ENCODE measurements at places on chromosomes 3 and 15.

DNA sequence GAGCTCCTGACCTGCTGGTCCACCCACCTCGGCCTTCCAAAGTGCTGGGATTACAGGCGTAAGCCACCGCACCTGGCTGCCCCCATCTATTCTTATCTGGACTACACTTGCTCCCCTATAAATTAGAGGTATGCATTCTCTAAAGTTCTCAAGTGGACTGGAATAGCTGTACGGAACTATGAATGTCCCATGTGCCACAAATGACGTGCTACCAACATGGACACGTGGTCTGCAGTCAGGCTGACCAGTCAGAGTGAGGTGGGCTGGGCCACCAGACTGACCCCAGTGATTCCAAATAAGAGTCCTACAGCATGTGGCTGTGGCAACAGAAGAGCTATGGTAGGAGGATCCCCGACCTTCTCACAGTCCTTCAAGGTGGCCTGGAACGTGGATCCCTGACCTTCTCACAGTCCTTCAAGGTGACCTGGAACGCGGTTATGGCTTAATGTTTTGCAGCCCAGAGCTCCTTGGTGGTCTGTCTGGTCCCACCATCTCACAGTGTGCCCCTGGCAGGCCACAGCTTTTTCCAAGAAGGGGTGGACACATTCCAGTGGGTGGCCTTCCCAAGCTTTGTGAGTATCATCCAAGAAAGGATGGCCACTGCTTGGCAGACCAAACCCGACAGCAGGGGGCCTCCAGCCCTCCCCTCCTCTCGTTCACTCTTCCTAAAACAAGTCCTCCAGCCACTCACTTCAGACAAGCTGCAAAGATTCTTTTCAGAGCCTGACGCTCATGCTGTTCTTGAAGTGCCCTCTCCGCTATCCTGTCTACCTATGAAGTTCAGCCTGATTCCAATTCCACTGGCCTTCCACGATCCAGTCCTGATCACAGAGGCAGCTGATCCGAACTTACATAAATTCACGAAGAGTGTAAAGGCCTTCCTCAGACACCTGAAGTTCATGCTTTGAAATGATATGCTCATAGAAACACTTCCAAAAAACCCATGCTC is 4.4 kb downstream of the ADAMTS17 start:
- DNase-seq: no peak

DNA sequence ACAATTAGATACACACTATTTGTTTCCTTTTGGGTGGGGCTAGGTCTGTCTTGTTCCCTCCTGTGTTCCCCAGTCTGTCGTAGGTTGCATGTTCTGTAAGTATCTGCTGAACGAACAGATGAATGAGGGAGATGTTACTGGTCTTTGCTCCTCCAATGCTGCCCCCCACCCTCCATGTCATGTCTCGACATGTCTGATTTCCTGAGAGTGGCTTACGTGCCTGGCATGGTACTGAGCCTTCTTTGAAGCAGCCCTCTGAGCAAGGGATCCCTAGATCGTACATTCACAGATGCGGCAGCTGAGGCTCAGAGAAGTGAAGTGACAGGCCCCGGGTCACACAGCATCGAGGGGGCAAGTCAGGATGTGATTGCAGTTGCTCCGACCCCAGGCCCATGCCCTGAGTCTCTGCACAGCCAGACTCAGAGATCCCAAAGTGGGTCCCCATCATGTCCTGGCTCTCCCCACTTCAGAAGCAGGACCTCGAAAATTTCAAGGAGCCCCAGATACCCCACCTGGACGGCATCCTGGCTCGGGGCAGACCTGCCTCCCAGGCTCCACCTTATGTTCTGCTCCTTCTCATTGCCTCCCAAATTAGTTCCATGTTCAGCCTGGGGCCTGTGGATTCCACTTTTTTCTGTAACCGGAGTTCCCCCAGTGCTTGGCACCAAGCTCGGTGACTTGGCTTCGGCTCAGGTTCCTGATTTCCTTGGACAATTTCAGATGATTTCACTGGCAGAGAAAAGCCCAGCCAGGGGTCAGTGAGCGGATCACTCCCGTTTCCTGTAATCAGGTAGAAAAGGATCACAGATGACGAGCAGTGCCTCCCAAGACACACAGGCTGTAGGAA is 24.7 kb downstream of the GOLGA6L2 start:
- no peak for DNase-seq

GRCh38 chr15:59313641-59314332 is 58.9 kb downstream of the MYO1E start:
- DNase-seq: no peak

DNA sequence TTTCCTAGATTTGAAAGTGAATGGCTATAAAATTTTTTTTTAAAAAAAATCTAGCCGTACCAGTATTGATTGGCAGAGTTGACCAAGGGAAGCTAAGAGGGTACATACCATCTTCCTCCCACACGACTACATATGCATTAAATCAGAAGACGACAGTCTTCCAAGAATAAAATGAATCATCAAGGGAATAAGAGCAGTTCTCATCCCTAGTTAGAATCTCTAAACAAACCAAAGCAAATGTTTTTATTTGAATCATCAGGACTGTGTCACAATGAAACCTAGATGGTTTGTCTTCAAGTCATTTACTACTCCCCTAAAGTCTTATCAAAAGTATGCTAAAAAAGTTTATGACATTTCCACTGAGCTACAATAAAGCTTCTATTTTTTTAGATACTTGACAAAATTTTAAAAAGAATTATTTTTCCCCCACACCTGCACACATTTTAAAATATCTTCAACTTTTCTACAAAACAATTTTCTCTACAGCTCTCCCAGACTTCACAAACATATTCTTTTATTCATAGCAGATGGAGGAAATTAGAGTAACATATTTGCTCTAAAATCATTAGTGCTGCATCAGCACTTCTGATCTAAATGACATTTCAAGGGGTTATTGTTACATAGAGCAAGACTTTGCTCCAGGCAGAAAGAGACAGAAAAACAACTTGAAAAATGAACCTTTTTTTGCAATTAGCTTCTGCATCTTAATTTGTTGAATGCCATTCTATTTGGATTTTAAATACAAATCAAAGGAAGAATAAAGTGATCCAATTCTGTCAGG is 547.1 kb downstream of the FHIT start:
- DNase-seq: no peak

DNA sequence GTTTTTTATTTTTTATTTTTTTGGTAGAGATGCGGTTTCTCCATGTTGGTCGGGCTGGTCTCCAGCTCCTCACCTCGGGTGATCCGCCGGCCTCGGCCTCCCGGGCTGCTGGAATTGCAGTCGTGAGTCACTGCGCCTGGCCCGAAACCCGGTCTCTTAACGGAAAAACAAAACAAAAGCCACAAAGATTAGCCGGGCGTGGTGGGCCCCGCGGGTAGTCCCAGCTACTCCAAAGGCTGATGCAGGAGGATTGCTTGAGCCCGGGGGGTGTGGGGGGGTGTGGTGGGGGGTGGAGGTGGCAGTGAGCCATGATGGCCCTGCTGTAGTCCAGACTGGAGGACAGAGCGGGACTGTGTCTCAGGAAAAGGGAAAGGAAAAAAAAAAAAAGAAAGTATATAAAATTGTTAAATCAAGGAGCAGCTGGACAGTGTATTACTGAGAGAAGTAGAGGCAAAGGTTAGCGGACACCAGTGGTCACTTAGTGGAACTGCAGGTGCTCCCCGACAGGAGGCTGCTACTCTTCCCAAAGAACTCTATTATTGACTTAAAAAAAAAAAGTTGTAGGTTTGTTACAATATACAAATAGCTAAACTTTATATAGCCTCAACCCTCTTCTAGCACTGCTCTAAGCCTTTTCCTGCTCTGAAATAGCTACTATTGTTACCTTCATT is 30.3 kb upstream of the TUBGCP5 start:
- DNase-seq: no peak

DNA sequence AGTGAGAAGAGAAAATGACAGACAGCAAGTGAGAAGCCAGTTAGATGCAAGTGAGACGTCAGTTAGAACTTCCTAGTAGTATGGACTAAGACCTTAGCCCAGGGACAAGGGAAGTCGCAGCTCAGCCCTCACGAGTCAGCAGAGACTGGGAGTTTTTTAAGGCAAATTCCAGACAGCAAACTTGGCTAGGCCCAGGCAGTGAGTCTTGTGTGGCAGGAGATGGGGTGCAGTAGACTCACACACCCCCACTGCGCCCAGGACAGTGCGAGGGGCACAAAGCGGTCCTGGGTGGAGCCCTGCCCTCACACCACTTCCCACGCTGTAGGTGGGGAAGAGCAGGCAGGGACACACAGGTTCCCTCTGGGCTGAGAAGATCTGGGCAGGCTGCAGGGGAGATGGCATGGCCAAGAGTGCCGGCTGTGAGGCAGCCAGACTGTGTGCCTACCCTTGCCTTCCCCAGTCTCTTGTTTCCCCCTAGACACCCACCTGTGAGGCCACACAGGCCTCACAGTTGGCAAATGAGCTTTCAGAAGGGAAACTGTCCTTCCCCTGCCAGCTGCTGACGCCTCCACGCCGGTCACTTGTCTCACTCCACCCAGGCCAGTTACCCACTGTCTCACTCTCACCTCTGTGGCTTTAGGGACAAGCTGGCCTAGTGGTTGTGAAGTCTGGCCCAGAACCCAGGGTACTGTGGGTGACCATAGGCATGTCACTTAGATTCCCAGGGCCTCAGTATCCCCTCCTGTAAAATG is 13.7 kb upstream of the PRKCD start:
- DNase-seq: no peak

DNA sequence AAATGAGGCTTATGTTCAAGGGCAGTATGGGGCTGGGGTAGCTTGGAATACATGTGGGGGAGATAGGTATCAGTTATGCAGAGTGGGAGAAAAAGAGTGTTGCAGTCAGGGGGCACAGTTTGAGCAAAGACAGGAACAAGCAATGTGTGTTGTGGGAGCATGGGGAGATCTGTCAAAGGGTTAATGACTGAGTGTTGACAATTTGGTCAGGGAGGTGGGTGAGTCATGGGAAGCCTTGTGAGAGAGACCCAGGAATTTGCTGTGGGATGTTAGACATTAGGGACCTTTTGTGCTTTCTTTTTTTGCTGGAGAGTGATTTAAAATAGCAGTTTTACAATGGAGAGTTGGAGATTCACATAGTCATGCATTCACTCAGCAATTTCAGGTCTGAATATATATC is 221.6 kb upstream of the NR2E3 start:
- DNase-seq: no peak

- no peak for DNase-seq
These were observed 246.0 kb downstream of the MYRIP start for GRCh38 chr3:40055361-40055760.

DNA sequence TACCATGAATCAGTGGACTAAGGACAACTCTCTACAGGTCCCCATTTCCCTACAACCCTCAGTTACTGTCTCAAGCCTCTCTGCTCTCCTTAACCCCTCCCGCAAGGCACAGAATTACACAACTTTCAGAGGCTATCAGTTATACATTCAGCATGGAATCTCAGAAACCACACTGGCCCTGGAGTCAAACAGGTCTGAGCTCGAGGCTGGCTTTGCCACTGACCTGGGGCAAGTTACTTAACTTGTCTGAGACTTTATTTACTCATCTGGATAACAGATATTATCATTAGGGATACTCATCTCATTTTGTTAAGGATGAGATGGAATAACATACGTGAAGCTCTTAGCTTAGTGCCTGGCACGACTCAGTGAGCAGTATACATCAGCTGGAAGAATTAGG is 95.2 kb downstream of the WDR76 start:
- no peak for DNase-seq

DNA sequence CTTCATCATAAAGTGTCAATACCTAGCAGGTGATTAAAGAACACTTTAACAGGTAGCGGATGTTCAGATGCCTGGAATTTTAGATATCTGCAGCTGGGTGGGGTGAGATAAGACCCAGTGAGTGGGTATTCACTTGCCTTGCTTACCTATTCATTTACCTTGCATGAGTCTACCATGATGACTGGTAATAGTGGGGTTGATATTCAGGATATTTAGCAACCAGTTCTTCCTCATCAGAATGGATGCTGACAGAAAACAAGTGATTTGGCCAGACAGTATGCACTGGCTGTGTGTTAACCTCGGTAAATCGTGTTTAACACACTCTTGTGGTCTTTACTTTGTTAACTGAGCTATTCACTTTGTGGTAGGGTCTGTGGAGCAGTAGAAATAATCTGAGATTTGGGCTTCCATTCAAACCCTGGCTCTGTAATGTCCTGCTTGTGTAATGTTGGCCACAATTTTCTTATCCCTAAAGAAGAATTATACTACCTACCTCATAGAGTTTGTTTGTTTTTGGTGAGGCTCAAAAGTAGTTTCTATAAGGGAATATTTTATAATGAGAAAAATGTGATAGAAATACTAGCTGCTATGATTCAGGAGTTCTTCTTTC is 391.9 kb upstream of the TBL1XR1 start:
- no peak for DNase-seq

- no peak for DNase-seq
These were observed 126.8 kb downstream of the BDH1 start for GRCh38 chr3:197428952-197429351.

GRCh38 chr3:140545756-140546155 is 132.1 kb upstream of the TRIM42 start:
- no peak for DNase-seq

- DNase-seq: no peak
These were observed 268.5 kb downstream of the WNT5A start for GRCh38 chr3:55218577-55218976.

DNA sequence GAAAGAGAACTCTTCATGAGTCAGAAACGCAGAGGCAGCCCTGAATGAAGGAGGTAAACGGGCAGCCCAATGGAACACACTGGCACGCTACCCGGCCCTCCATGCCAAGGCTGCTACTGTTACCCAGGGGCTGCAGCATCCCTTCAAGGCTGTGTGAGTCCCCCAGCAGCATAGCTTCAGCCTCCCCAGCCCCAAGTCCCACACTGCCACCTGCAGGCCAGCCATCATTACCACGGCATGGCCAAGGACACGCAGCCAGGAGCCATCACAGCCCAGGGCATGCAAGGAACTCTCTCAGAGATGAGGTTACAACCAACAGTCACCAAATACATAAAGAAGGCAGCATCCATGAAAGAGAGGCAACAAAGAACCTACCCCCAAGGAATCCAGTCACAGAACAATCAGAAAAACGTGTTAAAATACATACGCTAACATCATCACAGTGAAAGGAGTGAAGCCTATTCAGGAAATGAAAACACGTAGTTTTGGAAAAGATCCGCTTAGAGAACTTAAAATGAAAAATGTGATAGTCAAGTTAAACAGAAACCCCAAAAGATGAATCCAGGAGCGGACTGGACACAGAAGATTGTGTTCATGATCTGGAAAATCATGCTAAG is 22.4 kb downstream of the PLA2G4F start:
- DNase-seq: peak; percentile 14

DNA sequence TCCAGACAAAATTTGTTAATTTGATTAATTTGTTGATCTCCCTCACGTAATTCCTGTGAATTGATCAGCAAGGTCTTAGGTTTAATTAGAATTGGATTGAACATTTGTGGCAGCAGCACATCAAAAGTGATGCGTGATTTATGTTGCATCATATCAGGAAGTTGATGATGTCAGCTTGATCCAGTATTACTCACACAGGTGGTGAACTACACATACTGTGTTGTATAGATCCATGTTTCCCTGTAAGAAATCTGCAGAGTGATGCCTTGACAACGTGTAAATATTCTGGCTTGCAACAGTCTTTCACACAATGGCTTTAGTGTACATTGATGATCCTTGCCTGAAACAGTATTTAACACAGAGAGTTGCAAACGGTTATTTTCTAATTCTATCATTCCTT is 200.4 kb downstream of the ADAMTSL3 start:
- DNase-seq: no peak

- DNase-seq: no peak
These were observed at the start of gene CNTN4 for GRCh38 chr3:2098398-2099027. TSS of gene CNTN4 (plus strand) at chr3:2098866.

- DNase-seq: no peak
These were observed 7.7 kb upstream of the KY start for GRCh38 chr3:134658555-134658954.
